Naive thymus-derived CD4-positive, alpha-beta T cell (primary cell): ENCODE measurements at places on chromosomes 1 and 21. TPM values are rescaled to one million over a fixed set of nuclear protein-coding genes. Genes with fewer than 3 reads are reported as not detected.

The IL24 gene
- total RNA-seq = not detected

The TMEM39B gene
- total RNA-seq = 17.4 TPM

The RIIAD1 gene
- total RNA-seq = not detected

The SPATA21 gene
- total RNA-seq = not detected in 2 replicates

DNA sequence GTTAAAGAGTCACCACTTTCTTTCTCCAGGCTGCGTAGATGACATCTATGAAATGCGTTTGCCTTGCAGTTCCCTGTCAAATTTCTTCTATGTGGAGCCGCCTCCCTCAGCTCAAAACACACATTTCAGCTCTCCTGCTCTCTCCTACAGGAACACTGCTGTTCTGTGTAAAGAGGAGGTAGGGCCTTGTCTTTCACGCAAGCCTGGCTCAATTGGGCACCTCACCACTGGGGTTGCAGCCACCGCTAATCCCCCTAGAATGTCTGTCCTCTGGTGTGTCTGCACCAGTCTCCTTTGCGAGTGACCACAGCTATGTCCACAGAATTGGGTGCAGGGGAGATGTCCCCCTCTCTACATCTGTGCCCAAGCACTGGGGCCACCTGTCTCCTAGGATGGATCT, 31.8 kb upstream of the CFHR4 start:
- no peak for DNase-seq

DNA sequence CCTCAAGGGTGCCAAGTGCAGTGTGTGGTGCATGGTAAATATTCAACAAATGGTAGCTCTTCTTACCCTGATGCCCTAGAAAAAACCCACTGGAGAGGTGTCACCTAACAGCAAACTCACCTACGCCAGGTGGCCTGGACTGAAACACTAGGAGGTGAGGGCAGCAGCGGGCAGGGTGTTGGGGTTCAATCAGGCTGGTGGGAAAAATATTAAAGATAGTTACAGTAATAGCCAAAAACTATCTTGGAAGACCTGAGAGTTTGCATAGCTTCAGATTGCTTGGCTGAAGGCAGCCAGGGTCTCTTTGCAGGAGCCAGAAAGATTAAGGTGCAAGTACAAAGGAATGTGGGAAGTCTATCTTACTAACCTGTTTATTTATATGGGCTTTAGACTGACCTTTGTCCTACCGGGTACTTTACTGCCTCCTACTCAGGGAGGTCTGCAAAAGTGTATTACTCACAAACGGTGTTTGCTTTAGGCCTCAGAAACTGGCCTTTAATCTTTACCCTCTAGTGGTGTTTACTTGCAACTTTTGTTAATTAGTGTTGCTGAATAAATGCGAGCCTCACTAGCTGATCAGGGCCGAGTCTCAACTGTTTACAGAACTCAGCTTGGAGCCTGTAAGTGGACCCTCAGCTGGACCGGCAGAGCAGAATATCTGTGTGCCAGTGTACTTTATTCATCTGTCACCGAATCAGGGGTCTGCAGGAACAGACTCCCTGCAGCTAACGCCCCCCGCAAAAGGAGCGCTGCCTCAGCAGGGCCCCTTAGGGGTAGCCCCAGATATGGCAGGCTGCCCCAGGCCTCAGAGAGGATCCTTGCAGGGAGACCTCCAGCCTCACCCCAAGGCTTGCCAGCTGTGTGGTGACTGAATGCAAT, 63.9 kb downstream of the SYF2 start:
- DNase-seq = no peak

DNA sequence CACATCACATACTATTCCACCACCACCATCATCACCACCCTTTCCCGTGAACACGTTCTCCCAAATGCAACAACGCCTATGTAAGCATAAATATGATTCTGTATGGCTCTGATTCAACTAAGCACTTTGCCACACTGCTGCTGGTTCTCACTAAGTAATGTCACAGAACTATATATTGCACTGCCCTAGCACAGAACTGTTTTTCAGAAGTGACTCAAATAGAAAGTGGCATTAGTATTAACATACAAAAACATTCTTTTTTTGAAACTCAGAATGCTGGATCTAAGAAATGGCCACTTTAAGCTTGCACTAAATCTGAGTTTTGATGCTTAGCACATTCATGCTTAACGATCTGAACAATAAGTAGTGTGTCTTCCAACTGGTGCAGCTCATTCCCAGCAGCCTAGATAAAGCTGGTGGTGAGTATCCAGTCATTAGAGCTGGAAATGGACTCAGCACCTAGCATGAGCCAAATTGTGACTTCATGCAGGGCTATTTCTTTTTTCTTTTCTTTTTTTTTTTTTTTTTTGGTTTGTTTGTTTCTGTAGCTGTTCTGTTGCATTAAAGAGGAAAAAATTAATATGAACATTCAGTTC, 46.2 kb upstream of the ZC3H11B start:
- no peak for DNase-seq

GRCh38 chr1:56920591-56921001, 45.2 kb downstream of the C8B start:
- no peak for DNase-seq

GRCh38 chr1:27448982-27449381, 41.0 kb downstream of the WASF2 start:
- DNase-seq = no peak

- DNase-seq = no peak
Observed at GRCh38 chr21:15301014-15301413, 236.2 kb upstream of the NRIP1 start.
